ENCODE measurements at places on chromosomes 7 and 10.

GRCh38 chr7:36562121-36562520, 162.2 kb downstream of the AOAH start:
- DNase-seq = no peak

GRCh38 chr7:116843378-116843777, 19.0 kb upstream of the CAPZA2 start:
- no peak for DNase-seq

- no peak for DNase-seq
Measured at GRCh38 chr10:66398669-66399068, 527.2 kb upstream of the LRRTM3 start.

- DNase-seq = no peak
Measured at GRCh38 chr7:123096976-123097375, 101.5 kb upstream of the TAS2R16 start.

DNA sequence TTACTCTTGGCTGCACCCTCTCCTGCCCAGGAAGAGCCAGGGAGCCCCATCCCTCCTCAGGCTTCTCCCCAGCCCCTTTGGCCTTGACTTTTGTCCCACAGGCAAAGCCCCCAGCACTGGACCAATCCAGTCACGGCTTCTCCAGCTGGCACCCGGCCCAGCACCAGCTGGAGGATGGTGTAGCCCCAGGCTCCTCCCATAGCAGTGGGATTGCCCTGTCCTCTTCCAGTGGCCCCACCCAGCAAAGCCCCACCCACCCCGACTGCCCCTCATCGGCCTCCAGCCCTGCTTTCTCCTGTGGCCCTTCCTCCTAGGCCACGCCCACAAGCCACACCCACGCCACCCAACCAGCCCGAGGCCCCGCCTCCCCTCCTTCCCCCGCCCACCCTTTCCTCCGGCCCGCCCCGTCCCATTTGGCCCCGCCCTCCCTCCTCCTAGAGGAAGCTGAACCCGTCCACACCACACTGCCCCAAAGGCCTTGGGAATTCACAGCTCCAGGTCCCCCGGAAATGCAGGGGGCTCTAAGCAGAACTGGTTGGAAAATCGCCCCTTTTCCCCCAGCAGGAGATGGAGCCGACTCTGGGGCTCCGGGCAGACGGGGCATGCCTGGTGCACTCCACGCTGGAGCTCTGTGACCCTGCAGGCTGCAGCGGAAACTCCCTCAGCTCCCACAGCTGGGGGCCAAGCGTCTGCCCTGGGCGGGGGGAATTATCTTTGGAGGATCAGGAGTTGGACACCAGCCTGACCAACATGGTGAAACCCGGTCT, 25.2 kb downstream of the GET4 start:
- no peak for DNase-seq

- DNase-seq = no peak
Measured at GRCh38 chr7:73893342-73894101, 32.6 kb downstream of the TMEM270 start.

GRCh38 chr10:30861221-30861620, 170.4 kb downstream of the ZNF438 start:
- DNase-seq = no peak

DNA sequence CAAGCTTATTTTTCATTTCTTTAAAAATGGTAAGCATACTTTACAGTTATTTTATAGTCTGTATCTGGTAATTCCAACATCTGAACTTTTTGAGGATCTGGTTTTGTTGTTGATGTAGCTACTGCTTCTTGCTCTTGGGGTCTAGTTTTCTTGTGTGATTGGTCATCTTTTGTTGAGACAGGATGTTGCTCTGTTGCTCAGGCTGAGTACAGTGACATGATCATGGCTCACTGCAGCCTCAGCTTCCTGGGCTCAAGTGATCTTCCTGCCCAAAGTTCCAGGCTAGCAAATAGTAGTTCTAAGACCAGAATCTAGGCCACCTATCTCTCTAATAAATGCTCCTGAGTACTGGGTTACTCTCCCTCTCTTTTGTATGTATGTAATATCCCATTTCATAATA, 75.7 kb downstream of the NRCAM start:
- no peak for DNase-seq

DNA sequence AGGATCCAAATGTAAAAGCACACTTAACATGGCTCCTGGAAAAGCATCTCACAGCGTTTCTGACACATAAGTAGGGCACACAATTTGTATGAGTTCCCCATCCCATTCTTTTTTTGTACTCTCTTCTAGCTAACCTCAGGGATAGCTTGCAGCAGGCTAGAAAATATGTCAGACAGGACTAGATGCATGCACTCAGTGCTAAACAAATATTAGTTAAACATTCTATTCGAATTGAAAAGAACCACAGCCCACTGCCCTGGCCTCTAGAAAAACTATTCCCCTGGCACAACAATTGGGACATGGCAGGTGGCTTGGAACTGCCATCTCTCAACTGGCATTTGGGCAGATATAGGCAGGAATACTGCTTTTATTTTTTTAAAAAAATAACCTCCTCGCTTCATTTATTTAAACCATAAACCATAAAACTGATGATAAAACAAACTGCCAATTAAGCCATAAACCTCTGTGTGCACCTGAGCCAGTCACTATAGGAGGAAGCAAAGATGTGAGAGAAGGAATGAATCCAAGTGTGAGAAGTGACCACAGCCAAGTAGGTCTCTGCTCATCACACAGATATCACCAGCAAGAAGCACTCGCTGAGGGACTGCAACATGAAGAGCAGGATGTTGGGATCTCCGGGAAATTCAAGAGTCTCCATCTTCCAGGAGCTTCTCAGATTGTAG, 394.1 kb downstream of the NEBL start:
- DNase-seq = no peak

Data from stimulated activated CD8-positive, alpha-beta memory T cell treated with anti-CD3 and anti-CD28 coated beads, Interleukin-4, amount 100 ng/mL, for 1 hour (primary cell).